ENCODE measurements at places on chromosomes 5 and 9. TPM values are rescaled to one million over a fixed set of nuclear protein-coding genes. Genes with fewer than 3 reads are reported as not detected.

DNA sequence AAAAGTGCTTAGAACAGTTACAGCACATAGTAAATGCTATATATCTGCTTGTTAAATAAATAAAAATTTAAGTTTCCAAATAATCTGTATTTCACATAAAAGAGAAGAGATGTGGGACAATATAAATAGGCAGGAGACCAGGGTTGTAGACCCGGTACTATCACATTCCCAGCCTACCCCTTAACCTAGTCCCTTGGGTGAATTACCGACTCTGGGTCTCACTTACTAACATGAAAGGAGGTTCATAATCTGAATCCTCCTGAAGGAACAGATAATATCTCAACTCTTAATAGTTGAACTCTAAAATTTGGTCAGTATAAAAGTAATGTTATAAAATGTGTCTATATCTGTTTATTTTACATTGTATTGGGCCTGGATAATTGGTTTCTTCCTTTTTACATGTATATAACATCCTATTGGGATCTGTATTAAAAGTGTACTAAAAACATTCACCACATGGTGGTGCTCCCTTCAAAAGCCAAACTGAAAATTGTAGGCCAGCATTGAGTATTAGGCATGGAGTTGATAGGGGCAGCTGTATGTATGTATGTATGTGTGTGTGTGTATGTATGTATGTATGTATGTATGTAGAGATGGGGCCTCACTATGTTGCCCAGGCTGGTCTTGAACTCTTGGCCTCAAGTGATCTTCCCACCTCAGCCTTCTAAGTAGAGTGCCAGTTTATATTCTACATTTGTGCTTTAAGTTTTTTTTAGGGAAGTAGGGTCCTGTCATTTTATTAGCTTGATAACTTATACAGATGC lies 64.2 kb upstream of the ABL1 start:
- DNase-seq, result no peak

DNA sequence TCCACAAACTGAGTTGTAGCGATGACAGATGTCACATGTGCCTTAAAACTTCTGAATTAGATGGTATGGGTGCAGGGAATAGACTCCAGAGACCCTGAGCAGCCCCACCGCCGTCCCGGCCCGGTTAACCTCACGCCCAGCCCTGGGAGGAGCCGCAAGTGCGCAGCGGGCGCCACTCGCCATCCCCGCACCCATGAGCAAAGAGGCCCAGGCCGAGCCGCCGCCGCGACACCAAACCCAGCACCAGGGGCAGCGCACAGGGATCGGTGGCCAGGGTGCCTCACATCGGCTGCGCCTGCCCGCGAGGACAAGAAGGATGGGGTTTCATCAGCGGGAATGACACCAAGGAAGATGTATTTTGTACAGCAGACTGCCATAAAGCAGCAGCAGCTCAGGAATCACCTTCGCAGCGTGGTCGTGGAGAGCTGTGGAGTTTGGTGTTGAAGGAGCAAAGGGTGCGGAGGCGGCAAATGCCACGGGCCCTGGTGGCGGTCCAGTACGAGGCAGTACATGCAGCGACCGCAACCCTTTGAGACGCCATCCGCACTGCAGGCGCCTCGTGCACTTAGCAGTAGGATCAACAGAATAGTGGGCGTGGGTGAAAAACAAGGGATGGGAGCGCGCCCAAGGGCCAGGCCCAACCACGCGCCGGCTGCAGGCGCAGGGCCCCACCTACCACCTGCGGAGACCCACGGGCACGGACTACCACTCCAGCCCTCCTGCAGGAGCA lies 89.7 kb downstream of the ZNF366 start:
- no peak for DNase-seq

DNA sequence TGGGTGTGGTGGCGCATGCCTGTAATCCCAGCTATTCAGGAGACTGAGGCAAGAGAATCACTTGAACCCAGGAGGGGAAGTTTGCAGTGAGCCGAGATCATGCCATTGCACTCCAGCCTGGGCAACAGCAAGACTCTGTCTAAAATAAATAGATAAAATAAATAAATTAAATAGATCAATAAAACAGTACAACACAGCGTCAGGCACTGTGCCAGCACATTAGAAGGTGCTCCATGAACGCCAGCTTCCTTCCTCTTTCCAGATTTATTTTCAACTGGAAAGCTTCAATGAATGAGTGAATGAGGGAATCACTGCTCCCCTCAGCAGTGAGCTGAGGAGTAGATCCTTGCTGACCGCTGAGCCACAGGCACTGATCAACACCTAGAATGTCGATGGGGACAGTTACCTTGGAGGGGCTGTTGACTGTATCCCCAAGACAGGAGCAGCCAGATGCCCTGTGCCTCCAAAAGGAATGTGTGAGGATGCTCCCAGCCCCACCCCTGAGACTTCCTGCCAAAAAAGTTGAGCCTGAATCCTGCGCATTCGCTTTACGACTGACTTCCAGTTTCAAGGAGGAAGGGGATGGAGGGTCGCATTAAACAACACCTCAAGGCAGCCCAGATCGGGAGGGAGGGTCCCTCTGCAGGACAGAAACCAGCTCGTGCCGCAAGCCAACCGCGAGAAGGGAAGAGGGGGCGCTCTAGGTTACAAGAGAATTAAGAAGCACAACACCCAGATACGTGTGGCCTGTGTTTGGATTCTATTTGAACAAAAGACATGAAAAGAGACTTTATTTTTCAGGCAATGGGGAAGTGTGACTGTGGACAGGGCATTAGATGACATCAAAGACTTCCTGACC lies 54.0 kb upstream of the CNOT6 start:
- DNase-seq, result peak; percentile 78

DNA sequence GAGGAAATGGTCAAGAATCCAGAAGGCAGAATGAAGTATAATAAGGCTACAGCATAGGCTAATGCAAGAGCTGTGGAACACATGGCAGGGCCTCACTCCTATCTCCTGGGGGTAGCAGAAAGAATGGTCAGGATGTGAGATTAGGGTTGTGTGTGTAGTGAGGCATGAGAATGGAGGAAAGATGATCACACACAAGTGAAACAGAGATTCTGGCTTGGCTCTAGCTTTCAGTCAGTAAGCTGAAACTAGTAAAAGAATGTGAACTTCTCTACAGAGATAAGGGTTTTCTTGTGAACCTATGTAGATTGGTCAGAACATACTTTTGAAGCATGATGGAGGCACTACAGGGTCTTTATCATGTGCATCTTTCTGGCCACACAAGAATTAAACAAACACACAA lies 298.8 kb downstream of the ASTN2 start:
- no peak for DNase-seq

DNA sequence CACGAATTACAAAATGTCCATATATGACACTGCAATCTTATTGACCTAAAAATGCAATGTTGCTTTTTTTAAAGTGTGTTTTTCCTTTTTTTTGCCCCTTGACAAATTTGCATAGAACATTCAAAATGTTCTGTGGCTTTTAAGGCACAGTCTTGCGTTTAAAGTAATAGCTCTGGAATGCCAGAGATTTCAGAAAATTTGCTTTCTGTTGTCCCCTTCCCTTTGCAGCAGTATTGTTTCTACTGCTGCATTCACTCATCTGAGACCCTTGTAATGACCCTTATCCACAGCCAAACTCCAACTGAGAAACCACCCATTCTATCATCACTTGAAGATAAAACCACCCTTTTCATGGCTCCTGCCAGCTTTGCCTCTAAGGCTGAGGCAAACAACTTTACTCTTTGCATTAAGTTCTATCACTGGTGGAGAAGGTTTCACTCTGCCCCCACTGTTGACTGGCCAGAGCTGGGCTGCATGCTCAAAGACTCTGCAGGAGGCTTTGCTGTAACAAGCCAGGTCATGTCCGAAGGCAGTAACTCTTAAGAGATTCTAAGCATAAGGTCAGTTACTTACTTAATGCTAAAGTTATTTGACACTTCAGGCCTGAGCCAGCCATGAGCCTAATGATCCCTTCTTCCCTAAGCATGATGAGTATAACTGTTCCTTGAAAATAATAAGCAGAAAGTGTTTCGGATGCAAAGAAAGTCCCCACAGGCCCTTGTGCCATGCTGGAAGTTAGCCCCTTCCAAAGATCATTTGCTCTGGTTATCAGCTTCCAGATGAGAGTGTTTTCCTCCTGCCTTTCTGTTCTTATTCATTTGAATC lies 101.9 kb downstream of the CD180 start:
- DNase-seq, result peak; percentile 83

- DNase-seq, result no peak
Observed at GRCh38 chr5:68196876-68197275, 18.7 kb upstream of the PIK3R1 start.

DNA sequence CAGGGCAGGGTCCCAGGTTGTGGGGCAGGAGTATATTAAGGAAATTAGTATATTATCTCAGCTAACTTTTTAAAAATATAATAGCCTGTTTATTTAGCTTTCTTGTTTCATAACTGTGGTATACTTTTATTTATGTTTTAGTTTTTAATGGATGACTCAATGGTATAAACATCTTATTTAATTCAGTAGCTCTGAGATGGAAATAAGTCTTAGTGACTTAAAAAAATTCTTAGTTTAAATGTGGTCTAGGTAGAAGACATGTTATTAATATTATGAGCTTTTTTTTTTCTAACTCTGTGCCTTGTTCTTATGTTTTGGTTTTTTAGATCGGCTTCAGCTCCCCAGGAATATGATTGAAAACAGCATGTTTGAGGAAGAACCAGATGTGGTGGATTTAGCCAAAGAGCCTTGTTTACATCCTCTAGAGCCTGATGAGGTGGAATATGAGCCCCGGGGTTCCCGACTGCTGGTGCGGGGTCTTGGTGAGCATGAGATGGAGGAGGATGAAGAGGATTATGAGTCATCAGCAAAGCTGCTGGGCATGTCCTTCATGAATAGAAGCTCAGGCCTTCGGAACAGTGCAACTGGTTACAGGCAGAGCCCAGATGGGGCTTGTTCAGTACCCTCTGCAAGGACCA lies 43.1 kb downstream of the LNPEP start:
- peak; percentile 58 for DNase-seq

GRCh38 chr5:78610163-78610583 lies 38.4 kb downstream of the LHFPL2 start:
- no peak for DNase-seq

DNA sequence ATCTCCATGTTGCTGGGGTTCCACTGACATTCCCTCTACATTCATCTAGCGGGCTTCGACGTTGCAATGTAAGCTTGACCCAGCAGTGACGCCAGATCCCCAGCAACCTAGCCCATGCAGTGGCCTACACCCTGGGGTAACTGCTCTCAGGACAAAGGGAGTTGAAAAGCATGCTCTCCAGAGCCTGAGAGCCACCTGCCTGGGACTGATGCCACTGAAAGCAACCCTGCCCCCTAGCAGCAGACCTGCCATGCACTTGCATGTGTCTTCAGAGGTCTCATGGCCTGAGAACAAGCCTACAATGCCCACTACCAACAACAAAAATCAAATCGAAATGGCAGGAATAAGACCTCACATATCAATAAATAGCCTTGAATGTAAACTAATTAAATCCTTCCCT lies 330.3 kb downstream of the TRIM36 start:
- peak; percentile 54 for DNase-seq

DNA sequence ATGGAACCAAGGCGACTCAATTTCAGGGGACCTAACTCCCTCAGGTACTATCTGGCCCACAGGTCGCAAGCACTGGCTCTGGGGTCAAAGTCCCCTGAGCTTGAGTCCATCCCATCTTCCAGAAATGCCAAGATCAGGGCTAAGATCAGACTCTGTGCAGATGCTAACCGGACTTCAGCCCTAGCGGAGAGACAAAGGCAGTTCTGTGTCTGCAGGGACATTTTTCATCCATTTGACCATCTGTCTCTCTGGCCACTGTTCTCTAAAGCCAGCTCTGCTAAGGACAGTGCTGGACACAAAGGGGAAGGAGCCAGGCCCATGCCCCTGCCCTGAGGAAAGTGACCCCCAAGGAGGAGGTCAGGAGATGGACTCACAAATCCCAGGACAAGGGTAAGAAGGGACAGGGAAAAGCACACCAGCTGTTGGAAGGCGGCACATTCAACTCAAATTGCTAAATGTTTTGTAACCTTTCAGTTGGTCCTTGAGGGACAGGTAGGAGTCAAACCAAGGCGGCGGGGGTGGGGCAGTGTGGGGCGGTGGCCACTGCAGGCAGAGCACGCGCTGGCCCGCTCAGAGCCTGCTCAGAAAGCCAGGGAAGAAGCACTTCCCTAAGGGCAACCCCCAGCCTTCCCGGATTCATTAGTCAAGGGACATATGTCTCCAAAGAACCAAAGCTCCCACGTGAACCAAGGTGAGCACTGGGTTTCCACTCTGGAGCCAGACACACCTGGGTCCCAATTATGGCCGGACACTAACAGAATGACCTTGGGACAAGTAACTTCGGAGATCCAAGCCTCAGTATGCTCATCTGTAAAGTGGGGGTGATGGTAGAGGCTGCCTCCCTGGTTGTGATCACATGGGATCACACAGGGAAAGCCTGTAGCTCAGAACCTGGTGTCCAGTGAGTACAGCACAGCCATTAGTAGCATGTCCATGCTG lies 42.8 kb downstream of the STK10 start:
- DNase-seq, result peak; percentile 49

DNA sequence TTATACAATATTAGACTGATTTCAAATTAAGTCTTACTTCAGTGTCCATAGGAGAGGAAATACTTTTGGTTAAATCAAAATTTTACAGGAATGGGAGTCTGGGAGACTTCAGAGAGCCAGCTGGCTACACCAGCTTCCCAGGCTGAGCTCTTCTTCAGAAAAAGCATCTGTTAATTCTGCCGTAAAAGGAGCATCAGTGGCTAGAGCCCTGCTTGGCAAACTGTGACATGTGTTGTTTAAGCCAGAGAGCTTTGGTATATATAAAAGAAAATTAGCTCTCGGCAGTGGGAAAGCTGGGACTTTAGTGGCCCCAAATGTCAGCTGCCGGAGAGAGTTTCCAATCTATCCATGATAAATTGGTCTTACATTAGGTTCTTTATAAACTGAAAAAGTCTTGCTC lies 378.8 kb upstream of the TUSC1 start:
- DNase-seq, result no peak

DNA sequence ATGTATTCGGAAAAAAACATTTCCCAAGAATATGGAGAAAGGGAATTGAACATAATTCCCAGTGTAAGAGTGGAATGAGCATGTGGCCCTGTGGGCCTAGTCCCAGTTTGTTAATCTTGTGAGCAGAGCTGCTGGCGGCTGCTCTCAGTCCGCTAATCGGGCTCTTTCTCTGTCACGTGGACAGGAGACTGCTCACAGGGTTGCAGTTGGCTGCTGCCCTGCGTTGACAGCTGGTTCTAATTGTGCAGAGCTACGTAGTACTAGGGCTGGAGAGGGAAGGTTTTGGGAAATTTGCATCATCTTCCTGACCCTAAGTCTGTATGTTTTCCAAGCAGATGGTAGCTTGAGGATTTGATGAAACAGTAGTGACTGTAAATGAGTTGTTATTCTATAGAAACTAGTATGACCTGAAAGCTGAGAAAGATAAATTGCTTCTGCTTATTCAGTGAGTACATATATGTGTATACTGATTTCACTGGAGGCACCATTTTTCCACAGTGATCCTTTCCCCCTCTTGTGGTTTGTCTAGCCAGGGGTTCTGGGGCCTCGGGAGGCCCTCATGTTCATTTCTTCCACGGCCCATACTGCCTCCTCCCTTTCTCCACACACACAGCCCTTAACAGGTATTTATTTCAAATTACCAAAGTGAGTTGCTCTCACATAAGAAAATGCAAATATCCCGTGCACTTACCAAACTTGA lies 100.6 kb downstream of the ANGPTL2 start:
- DNase-seq, result no peak

Gene EGFLAM
- 2.0 TPM for total RNA-seq

Gene PCDHB2
- total RNA-seq, result 28.4 TPM

Gene AKNA
- 10.9 TPM for total RNA-seq

Gene PCDHA1
- 0.26 TPM for total RNA-seq

Gene PCDHB11
- 2.9 TPM for total RNA-seq

Gene IFNK
- total RNA-seq, result not detected

Gene GPR151
- 13.5 TPM for total RNA-seq

Data from endodermal cell (in vitro differentiated cells).